Stimulated activated CD4-positive, alpha-beta T cell treated with anti-CD3 and anti-CD28 coated beads, Interleukin-15, amount 100 ng/mL, for 24 hours (primary cell): ENCODE measurements at places on chromosomes 12 and 14.

DNA sequence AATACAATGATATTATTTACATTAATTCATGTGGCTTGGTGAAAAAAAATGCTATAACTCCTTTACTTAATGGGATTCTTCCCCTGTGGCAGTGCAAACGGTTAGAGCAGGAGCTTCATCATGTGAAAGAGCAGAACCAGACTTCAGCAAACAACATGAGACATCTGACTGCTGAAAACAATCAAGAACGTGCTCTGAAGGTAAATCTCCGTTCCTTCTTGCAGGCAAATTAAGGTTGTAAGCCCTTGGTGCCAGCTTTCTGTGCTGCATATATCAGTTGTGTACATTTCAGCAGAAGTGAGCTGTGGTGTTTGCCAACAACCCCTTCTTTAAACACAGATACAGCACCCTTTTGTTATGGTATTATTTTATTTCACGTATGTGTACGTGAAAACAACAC is 171.7 kb downstream of the MIPOL1 start:
- DNase-seq: no peak

DNA sequence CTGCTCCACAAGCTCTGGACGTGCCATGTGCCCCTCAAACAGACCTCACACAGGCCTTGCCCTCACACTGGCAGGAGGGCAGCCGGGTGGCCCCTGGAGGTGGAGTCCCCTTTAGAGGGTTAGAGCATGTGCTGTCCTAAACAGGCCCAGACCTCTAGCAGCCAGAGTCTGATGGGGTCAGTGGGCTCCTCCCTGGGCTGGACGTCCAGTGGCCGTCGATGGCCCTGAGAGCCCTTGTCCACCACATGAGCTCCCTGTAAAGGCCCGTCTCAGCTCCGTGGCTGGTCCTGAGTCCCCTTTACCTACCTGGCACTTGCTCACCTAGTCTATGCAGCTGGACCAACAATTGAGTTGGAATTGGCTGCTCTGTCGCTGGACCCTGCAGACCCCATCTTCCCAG is 3.8 kb downstream of the TMEM179 start:
- DNase-seq: no peak

DNA sequence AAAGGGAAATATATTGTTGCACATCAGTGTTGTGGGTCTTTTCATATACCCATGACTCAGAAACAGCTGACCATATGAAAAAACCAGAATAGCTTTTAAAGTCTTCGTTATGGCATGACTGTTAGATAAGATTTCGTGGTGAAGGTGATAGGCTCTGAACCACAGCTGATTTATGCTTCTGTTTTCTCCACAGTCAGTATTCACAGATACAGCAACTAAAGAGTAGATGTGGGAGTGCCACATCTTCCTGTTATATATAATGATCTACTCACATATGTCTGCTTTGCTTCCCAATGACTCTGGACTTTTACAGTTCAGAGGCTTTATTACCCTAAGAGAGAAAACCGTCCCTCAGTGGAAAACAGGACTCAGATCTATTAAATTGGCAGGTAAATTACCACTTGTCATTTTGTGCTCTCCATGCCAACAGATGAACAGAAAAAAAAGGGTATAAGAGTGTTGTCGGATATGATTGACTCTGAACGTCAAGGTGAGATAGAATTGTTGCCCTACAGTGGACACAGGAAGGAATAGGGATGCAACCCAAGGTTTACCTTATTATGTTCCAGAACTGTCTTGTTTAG is 1037.1 kb downstream of the GALC start:
- no peak for DNase-seq

GRCh38 chr12:97047361-97047760 is 140.3 kb downstream of the NEDD1 start:
- DNase-seq: no peak

DNA sequence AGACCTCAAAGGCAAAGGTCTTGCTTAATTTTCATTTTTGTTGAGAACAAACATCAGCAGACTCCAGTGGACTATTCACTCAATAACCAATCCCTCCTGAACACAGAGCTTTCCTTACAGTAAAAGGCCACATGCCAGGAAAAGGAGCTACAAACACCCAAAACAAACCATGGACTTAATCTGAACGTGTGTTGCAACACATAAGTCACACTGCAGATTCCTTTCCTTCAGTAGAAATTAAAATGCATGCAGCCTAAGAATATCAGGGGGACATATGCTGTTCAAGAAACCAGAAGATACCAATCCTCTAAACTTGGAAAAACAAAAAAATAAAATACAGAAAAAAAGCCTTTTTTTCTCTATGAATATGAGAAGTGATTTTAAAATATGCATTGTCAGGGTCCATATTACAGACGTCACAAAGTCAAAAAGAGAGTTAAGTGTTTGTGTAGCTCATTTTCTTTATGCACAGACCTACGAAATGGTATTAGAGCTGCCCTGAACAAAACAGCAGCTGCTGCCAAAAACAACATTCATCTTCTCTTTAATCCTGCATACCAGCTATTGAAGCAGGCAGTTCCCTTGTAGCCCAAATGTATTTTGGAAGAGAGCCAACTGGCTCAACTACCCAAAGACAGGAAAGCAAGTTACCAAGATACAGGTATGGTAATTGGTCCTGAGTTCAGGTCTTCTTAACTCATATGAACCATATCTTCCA is 26.2 kb downstream of the KITLG start:
- no peak for DNase-seq

DNA sequence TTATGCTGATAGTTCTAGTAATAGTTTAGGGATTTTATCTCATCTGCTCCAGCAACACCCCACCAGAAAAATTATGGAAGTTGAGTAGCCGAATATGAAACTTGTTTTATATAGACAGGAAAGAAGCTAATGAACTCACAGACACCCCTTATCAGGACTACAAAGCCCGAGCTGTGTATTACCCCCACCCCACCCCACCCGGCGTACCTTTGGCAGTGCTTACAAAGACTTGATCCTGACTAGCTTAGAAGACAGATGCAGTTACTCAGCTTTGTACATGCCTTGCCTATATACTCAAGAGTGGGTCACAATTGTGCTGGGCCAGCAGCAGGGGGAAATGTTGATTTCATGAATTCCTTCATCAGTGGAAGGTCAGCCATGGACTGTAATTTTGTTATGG is 22.4 kb downstream of the PROX2 start:
- no peak for DNase-seq

GRCh38 chr14:44712024-44712815 is 205.1 kb upstream of the FSCB start:
- DNase-seq: no peak

DNA sequence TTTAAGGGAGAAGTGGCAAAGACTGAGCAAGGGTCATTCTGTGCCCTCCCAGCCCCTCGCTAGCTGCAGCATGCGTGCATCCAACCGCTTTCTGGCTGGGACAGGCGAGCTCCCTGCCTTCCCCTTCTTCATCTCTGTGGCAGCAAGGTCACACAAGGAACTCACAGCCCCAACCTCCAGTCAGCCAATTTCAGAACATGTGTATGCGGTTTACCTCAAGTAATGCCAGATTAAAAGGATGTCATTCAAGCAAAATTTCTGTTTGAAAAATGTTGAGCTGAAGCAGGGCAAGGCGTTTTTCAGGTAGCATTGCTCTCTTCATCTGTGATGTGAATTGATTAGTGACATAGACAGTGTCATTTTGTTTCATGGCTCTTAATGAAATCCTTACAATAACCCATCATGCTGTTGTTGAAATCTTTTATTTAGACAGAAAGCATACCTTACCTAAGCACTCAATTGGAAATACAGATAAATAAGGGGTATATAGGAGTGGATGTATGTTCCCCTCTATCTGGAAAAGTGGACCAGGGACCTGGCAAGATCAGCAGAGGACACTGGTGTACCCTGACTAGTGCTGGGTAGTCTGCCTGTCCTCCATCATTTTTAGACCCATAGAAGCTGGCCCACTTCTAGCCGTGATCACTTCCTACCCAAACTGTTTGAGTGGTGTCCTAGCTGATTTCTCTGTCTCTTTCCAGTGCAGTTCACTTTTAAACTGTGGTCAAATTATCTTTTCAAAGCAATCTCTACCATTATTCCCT is 82.8 kb upstream of the NEDD1 start:
- DNase-seq: no peak

- peak; percentile 12 for DNase-seq
These were observed 1.0 kb upstream of the TESC start for GRCh38 chr12:117100251-117100650.

GRCh38 chr14:75259510-75259855 is 19.1 kb upstream of the FOS start:
- no peak for DNase-seq
